ENCODE measurements at places on chromosomes 16 and 17. TPM values are rescaled to one million over a fixed set of nuclear protein-coding genes. Genes with fewer than 3 reads are reported as not detected.

DNA sequence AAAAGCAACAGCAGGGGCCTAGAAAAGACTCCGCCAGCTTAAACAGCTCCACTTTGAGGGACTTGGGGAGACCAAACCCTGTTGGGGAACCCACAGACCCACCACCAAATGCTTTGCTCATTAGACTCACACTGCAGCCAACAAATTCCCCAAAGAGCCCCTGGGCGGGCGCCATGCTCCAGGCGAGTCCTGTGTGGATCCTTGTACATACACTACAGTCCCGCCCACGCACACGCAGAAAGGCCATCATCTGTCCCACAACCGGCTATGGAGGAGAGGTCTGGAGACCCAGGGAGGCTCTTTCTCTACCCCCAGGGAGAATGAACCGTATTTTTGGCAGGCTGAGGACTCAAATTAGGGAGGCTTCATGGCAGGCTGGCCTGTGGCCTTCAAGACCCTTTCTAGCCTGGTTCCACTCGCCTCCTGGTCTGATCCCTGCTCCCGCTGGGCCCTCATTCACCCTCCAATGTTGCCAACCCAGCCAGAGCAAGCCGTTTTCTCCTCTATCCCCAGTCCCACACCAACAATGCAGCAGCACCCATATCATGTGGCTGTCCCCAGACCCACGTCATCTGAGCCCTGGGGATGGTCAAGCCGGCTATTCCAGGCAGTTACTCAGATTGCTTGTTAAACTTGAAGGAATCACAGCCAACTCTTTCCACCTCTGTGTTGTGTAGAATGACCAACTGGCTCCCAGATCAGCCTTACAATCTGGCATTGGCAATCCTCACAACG is 27.2 kb downstream of the ZNF423 start:
- H3K36me3 ChIP-seq = no peaks in the 10 kb centered on the region
- H3K27ac ChIP-seq = no peak overlapping the region
- no peak for DNase-seq
- peaks cover 2% of the 10 kb centered on the region for H3K4me1 ChIP-seq

DNA sequence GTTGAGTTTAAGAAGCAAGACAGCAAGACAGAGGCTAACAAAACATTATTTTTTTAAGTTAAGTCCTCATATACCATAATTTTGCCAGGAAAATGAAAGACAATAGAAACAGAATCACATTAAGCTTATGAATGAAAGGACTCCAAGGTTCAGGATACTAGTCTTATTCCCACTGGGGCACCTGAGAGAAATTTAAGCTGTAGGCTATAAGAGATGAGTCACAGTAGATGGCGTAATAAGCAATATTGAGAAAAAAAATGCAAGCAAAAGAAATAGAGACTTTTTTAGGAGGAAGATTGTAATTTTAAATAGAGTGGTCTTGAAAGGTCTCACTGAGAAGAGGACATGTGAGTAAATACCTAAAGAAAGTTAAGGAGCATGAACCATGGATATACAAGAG is 57.1 kb upstream of the KIF2B start:
- H3K36me3 ChIP-seq = no peaks in the 10 kb centered on the region
- no peaks in the 10 kb centered on the region for H3K27me3 ChIP-seq
- H3K27ac ChIP-seq = no peak overlapping the region

GDPD1 gene
- total RNA-seq = 41.3 TPM

- H3K4me3 ChIP-seq = no peak overlapping the region
- peak; percentile 72 for DNase-seq
- H3K27ac ChIP-seq = no peak overlapping the region
- H3K4me1 ChIP-seq = peaks cover 24% of the 10 kb centered on the region
- H3K27me3 ChIP-seq = no peaks in the 10 kb centered on the region
Observed at GRCh38 chr17:50208611-50209061, 7.2 kb upstream of the COL1A1 start.

DNA sequence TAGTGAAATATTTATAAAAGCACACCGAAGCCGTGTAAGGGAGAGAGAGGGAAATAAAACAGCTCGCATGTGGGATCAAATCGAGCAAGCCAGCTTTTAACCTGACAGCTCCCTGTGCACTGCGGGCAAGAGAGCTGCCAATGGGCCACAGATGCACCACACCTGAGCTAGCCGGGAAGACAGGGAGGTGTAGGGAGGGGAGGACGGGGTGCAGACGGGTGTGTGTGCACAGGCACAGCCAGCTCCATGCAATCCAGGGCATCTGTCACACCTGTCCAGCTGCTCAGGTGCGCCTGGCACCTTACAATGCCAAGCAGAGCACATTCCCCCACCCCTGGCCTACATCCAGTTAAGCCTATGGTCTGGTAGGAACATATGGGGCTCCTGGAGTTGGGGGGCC is 70.0 kb downstream of the C16orf78 start:
- H3K36me3 ChIP-seq = no peaks in the 10 kb centered on the region
- H3K27me3 ChIP-seq = no peaks in the 10 kb centered on the region
- H3K27ac ChIP-seq = no peak overlapping the region
- peaks cover 5% of the 10 kb centered on the region for H3K4me1 ChIP-seq
- no peak for DNase-seq

TBC1D3K gene
- not detected for total RNA-seq

DNA sequence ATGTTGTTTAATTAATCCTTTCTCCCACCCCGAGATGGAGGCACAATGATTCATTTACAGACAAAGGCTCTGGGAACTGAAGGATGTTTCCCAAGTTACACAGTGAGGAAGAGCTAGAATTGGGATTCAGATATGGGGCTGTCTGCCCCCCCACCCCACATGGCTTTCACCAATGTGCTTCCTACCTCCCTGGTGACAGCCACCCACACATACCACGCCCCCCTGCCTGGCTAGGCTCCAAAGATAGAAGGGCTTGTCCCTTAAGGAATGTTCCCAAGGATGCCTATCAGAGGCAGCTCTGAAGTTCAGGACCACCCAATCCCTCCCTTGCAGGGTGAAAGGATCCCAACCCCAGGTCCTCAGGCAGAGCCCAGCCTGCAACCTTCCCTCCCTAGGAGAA is 32.9 kb downstream of the CFAP20 start:
- no peaks in the 10 kb centered on the region for H3K36me3 ChIP-seq
- H3K4me1 ChIP-seq = no peaks in the 10 kb centered on the region
- no peaks in the 10 kb centered on the region for H3K27me3 ChIP-seq
- H3K27ac ChIP-seq = no peak overlapping the region

DNA sequence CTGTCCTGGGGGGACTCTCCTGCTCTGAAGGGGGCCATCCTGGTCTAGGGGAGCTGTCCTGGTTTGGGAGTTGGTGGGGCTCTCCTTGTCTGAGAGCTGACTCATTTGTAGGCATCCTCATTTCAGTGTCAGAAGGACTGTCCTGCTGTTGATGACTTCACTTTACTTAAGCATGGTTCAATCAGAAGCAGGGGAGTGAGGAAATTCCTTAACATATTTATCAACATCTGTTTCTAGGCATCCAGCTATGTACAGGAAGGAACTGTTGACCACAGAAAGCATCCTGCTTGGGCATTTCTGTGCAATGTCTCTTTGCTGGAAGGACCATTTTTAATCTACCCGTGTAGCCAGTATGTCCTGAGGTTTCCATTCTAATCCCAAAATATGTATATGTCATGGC is 502.7 kb upstream of the HSBP1 start:
- no peaks in the 10 kb centered on the region for H3K4me1 ChIP-seq
- no peaks in the 10 kb centered on the region for H3K27me3 ChIP-seq
- H3K27ac ChIP-seq = no peak overlapping the region

DNA sequence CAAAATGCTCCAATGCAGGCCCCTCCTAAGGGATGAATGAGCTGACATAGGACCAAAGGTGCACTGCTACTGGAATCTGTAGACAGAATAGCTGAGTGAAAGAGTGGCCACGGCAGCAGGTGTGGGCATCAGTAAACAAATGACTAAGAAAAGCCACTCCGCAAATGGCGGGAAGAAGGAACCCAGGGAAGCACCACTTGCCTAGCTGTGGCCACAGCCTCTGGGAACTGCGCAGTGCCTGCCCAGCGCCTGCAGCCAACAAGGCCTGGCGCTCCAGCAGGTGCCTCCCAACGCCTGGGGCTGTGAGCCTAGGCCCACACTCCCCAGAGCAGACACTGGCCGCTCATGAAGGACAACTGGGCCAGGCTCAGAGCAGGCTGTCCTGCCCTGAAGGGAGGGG is 11.8 kb downstream of the PEMT start:
- no peak overlapping the region for H3K27ac ChIP-seq
- no peaks in the 10 kb centered on the region for H3K4me1 ChIP-seq
- DNase-seq = no peak

- no peaks in the 10 kb centered on the region for H3K36me3 ChIP-seq
- no peaks in the 10 kb centered on the region for H3K27me3 ChIP-seq
- H3K4me1 ChIP-seq = no peaks in the 10 kb centered on the region
- no peak overlapping the region for H3K27ac ChIP-seq
- DNase-seq = no peak
Observed at GRCh38 chr16:52193441-52193840, 353.5 kb downstream of the TOX3 start.

CACNG5 gene
- 1.8 TPM for total RNA-seq

DNA sequence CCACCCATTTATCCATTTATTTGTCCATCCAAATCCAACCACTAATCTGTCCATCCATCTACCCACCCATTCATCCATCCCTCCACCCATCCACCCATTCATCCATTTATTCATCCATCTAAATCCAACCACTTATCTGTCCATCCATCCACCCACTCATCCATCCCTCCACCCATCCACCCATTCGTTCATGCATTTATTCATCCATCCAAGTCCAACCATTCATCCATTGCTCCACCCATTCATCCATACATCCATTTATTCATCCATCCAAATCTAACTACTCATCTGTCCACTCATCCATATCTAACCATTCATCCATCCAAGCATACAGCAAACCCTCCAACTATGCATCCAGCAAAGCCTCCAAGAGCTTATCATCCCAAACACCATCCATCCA is 267.3 kb downstream of the XYLT1 start:
- DNase-seq = no peak
- H3K27me3 ChIP-seq = no peaks in the 10 kb centered on the region
- H3K27ac ChIP-seq = no peak overlapping the region
- no peak overlapping the region for H3K4me3 ChIP-seq
- H3K36me3 ChIP-seq = no peaks in the 10 kb centered on the region
- H3K4me1 ChIP-seq = no peaks in the 10 kb centered on the region

MYO15A gene
- total RNA-seq = 2.4 TPM

GRCh38 chr16:3029491-3030221 is 5.8 kb downstream of the THOC6 start:
- H3K27me3 ChIP-seq = peaks cover 26% of the 10 kb centered on the region
- H3K4me1 ChIP-seq = no peaks in the 10 kb centered on the region
- peaks cover 19% of the 10 kb centered on the region for H3K36me3 ChIP-seq
- H3K27ac ChIP-seq = no peak overlapping the region

TMEM114 gene
- not detected for total RNA-seq

- H3K36me3 ChIP-seq = no peaks in the 10 kb centered on the region
- H3K27me3 ChIP-seq = no peaks in the 10 kb centered on the region
- H3K4me3 ChIP-seq = no peak overlapping the region
- DNase-seq = no peak
- H3K4me1 ChIP-seq = no peaks in the 10 kb centered on the region
Observed at GRCh38 chr17:53543472-53543871, 279.3 kb upstream of the KIF2B start.

DNA sequence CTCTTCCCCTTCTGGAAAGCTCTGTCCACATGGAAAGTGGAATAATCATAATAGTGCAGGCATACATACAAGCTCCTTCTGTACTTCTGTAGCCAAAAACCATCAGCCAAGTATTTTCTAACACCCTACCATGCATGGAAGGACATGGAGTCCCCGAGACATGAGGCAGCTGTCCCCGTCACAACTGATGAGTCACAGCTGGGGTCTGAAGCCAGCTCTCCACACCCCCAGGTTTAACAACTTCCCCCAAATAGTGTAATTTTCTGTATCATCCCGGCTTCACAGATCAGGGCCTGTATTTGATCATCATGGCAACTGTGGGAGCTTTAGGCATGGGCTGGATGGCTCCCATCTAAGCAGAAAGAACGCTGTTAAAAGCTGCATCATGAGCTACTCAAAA is 16.6 kb downstream of the C16orf96 start:
- H3K36me3 ChIP-seq = no peaks in the 10 kb centered on the region
- no peak for DNase-seq
- H3K4me3 ChIP-seq = no peak overlapping the region

DRC3 gene
- total RNA-seq = 2.6 TPM

DNA sequence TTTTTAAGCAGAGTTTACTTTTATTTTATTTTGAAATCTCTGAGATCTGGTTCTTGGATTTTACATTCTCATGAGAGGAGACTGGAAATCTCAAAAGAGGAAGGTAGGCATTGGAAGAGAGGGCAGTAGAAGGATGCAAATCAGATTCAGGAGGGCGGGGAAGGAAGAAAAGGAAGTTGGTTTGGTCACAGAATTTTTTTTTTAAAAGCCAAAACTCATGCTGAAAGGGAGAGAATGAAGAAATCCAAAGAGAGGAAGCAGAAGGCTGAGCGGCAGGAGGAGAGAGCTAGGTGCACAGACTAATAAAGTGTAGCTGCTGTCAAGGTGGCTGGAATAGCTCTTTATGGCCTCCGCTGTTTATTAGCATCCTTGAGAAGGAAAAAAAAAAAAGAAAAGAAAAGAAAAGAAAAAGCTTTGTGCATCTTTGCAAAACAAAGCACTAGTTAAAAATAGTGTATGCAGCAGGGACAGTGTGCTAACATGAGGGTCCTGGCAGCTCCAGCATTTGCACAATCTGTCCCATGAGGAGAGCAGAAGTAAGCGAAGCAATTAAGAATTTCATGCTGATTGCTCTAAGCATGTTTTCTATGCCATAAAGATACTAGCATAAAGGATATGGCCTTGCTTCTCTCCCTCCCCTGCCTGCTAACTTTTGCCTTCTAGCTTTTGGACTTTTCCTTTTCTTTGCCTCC is 194.2 kb downstream of the ZFHX3 start:
- H3K27ac ChIP-seq = no peak overlapping the region
- no peak overlapping the region for H3K4me3 ChIP-seq
- no peak for DNase-seq
- H3K27me3 ChIP-seq = no peaks in the 10 kb centered on the region

HASPIN gene
- total RNA-seq = 26.0 TPM

- no peaks in the 10 kb centered on the region for H3K4me1 ChIP-seq
- no peak overlapping the region for H3K27ac ChIP-seq
- H3K4me3 ChIP-seq = no peak overlapping the region
- no peaks in the 10 kb centered on the region for H3K36me3 ChIP-seq
Observed at GRCh38 chr17:83118071-83118841, 38.8 kb downstream of the METRNL start.

TMED6 gene
- total RNA-seq = 0.53 TPM

- H3K4me3 ChIP-seq = no peak overlapping the region
- H3K36me3 ChIP-seq = no peaks in the 10 kb centered on the region
- no peaks in the 10 kb centered on the region for H3K4me1 ChIP-seq
- no peak for DNase-seq
Observed at GRCh38 chr17:77730376-77730775, 228.1 kb upstream of the TNRC6C start.

PERCC1 gene
- total RNA-seq = 1.1 TPM

TBC1D3D gene
- 6.3 TPM for total RNA-seq

- H3K4me3 ChIP-seq = no peak overlapping the region
- H3K4me1 ChIP-seq = no peaks in the 10 kb centered on the region
- H3K27ac ChIP-seq = no peak overlapping the region
- peaks cover 6% of the 10 kb centered on the region for H3K27me3 ChIP-seq
Observed at GRCh38 chr16:79261944-79262552, 338.5 kb downstream of the MAF start.

- peaks cover 41% of the 10 kb centered on the region for H3K36me3 ChIP-seq
- no peak overlapping the region for H3K4me3 ChIP-seq
- DNase-seq = no peak
- H3K27ac ChIP-seq = no peak overlapping the region
Observed at GRCh38 chr16:16122264-16122663, 101.0 kb downstream of the ABCC6 start.

- peaks cover 12% of the 10 kb centered on the region for H3K36me3 ChIP-seq
- DNase-seq = peak; percentile 54
- peak overlapping the region; percentile 95 for H3K27ac ChIP-seq
- H3K4me3 ChIP-seq = no peak overlapping the region
- H3K4me1 ChIP-seq = peaks cover 33% of the 10 kb centered on the region
Observed at GRCh38 chr17:57876866-57877237, 27.0 kb upstream of the MRPS23 start.
